ENCODE measurements at places on chromosomes 2 and 18.

- no peak for DNase-seq
These were observed 100.8 kb downstream of the GPR39 start for GRCh38 chr2:132517386-132517785.

GRCh38 chr2:10360850-10361588 is 58.3 kb downstream of the HPCAL1 start:
- DNase-seq, result peak; percentile 47

GRCh38 chr2:65386989-65387388 is 45.4 kb downstream of the SPRED2 start:
- no peak for DNase-seq

DNA sequence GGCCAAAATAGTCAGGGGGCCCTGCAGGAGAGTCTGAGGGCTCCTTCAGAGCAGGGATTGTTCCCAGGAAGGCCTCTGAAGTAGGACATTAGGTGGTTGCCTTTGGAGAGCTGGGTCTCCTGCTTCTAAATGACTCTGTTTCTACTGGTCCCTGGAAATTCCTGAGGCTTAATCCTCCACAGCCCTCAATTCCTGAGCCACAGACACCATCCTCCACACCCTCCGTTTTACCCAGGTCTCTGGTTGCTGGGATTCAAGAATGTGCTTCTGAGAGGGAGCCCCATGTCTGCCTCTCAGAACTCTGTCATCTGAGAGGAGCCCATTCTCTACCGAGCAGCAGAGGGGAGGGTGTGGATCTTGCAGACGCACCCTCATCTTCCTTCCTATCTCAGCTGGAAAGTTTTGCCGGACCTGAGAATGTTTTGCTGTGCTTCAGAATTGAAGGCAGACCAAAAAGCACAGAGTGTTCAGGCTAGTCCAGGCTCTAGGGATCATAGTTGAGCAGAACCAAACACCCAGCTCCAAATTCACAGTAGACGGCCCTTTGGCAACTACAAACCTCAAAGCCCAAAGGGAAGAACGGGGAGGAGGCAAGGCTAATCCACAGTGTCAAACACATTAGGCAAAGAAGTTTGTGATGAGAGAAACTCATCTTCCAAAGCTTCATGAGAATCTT is 8.1 kb downstream of the VIT start:
- no peak for DNase-seq

DNA sequence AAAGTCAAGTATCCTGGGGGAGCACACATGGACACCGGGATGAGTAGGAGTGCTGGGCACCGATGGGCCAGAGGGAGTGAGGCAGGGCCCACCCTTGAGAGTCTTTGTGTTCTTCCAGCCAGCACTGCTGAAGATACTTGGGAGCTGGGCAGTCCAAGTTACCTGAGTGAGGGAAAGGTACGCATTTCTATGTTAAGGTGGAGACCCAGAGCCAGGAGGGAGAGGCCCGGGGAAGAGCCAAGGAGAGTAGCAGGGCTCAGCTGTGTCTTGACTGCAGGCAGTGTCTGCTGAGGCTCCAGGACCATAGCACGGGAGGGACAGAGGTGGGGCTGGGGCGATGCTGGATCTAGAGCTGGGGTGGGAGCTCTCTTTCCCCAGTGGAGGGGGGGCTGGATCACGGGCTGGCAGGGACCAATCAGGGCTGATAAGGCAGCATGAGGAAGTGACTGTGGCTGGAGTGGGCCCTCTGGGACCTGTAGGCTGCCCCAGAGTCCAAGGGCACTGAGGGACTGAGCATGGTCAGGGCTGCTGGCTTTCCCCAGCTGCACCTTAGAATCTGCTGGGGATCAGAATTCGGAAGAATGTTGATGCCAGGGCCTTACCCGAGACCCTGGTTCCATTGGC is 289.2 kb downstream of the PHLPP1 start:
- DNase-seq, result no peak
